Stimulated activated naive B cell treated with anti-CD40 and anti-IgM and Interleukin-4, amounts not matched to agents 10 μg/mL and 1 μg/mL and 100 μg/mL, for 72 hours (primary cell): ENCODE measurements at places on chromosomes 3 and 15.
A peak's percentile ranks its signal among the peaks of the same experiment; 100 is the strongest.

GRCh38 chr3:81816473-81817250, 55.2 kb upstream of the GBE1 start:
- peak; percentile 36 for DNase-seq

GRCh38 chr15:65189102-65189740, 4.1 kb upstream of the CLPX start:
- peak; percentile 20 for DNase-seq

GRCh38 chr3:64650096-64650622, 37.6 kb downstream of the ADAMTS9 start:
- DNase-seq = no peak

DNA sequence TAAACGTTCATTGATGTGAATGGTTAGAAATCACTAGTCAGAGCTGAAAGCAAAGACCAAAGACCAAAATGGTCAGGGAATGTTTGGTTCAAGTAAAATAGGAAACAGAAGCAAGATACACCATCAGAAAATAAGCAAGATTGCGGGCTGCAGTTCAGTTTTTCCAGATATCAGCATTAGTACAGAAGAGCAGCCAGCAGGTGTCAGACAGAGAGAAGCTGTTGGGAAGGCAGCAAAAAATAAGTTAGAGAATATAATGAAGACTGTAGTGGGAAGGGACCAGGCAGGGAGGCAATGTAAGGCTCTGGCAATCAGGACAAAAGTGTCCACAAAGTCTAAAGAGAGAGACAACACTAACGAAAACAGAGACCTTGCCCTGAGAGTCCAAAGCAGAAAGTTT, 639.4 kb upstream of the NAALADL2 start:
- DNase-seq = no peak

DNA sequence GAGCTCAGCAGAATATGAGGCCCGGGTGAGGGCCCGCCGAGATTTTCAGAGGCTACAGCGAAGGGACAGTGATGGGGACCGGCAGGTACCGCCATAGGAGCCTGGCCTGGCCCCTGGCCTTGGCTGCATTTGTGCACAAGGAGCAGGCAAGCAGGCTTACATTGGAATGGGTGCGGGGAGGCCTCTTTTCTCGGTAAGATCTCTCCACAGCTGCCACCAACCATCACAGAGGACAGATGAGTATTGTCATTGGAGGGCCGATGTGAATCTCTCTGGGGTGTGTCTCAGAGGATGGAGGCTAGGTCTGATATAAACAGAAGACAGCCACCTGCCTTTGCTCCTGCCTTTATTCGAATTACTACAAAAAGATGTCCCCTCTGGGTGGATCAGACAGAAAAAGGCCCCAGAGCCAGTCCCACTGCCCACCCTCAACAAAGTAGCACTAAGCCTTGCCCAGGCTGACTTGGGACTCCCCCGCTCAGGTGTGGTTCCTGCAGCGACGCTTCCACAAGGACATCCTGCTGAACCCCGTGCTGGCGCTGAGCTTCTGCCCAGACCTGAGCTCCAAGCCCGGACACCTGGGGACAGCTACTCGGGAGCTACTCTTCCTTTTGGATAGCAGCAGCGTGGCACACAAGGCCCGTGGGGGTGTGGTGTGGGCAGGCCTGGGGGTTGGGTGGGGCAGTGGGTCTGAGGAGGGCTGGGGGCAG, 5.4 kb downstream of the VWA5B2 start:
- DNase-seq = no peak
